Fibroblast of skin of back (primary cell): ENCODE measurements at places on chromosomes 16 and 17.

DNA sequence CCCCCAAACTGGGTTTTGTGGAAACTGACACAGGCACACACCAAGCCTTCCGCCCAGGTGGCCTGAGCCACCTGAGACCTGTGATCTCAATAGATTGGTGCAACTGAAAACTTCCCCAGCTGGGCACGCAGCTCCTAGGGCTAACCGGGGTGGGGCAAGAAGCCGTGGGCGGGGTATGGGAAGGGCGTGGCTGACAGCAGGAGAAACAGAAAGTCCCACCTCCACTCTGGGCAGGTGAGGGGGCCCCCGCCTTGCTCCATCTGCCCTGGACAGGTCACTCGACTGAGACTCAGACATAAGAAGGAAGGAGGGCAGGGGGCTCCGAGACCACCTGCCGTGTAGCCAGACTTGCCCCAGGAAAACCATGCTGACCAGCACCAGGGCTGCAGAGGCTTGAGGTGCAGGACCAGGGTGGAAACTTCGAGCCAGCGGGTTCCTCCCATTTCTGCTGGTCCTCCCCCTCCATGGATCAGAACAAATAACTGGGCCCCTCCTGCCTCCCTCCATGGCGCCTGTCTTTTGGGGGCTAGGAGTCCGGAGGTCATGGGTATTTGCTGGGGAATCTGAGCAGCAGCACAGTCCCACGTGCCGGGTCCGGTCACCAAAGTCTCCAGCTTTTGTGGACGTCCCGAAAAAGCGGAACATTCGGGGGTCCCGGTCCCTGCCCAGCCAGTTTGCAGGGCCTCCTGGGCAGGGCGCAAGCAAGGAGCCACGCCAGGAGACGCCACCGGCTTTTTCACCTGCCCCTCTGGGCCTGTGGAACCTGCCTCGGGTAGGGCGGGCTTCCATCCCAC lies 1.3 kb downstream of the TIMP2 start:
- no peak for DNase-seq

DNA sequence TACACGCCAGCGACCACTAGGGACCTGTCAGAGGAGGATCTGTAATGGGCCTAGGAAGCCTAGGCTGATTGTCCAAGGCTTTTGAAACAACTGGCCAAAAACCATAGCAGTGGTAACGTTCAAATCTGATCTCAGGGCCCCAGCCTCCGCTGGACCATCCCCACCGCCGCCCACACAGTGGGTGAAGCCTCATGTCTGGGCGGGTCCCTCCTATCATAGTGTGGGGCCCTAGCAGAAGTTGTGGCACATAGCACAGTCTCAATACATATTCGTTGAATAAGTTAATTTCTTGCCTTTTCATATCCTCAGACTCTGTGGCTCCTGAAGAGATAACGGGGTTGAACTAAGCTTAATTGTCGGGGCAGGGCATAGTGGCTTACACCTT lies 818 bp downstream of the DPH1 start:
- DNase-seq = no peak

- DNase-seq = no peak
These were observed 337.5 kb downstream of the SEC14L1 start for GRCh38 chr17:77478281-77478680.

GRCh38 chr17:66403846-66404556 lies 101.6 kb downstream of the PRKCA start:
- DNase-seq = no peak

GRCh38 chr17:10420811-10421210 lies 939 bp downstream of the MYH8 start:
- DNase-seq = no peak

DNA sequence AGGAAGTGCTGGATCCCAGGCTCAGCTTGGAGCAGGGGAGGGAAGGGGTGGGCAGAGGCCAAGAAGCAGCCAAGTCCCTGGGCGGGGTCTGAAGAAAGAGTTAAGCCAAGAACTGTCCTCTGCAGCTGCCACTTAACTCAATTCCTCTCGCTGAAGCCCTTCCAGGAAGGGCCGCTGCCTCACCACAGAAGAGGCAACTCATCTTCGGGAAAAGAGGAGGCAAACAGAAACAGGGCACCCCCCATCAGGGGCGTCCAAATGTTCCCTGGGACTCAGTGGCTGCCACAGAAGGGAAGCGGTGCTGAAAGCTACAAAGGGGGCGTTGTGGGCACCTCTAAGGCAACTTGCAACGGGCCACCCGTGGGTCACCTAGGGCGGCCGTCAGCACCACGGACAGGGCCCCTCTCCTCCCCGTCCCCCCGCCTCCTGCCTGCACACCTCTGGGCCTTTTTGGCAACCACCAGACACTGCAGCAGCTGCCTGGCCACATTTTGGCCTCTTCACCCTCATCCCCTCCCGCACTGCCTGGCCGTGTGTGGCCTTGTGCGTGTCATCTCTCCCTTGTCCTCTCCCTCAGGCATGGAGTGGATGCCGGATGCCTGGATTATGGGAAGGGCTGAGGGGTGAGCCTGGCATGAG lies 2.5 kb downstream of the TLCD3B start:
- DNase-seq = no peak

DNA sequence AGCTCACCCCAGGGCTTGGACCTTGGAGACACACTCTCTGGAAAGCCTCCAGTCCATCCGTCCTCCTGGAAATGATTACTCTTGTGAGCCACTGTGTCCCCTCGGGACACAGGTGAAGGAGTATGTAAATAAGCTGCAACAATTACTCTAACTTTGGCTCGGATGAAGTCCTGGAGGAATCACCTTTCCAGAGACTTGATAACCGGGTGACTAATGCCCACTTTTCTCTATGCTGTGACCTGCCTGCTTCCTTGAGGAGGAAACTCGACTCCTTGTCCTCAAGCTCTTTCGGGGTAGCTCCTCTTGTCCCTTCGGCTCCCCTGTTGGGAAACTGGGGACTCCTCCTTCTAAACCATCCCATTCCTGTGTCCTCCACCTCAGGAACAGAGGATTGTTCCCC lies at the start of gene OR1A1:
TSS of gene OR1A1 (plus strand) at position 301 of the 400 bp plus-strand sequence. CDS start 7,954 bp downstream, outside the sequence.
- no peak for DNase-seq

GRCh38 chr16:57994778-57995177 lies 5.7 kb downstream of the ZNF319 start:
- DNase-seq = peak; percentile 53

DNA sequence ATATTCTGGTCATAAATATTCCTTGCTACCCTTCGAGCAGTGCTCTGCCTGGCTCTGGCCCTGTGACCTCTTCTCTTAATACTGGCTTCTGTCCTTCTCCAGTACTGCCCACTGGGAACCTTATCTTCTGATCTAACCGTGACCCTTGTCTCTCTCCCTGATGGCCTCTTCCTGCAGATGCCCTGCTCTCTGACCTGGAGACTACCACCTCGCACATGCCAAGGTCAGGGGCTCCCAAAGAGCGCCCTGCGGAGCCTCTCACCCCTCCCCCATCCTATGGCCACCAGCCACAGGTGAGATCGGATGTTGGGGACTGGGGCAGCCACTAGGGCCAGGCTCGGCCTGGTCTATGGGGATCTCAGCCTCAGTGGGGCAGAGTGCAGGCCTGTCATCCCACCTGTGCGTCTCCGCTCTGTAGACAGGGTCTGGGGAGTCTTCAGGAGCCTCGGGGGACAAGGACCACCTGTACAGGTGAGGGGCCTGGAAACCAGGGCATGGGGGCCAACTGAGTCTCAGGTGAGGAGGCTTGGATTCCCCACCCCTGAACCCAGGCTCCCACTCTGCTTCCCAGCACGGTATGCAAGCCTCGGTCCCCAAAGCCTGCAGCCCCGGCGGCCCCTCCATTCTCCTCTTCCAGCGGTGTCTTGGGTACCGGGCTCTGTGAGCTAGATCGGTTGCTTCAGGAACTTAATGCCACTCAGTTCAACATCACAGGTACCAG lies 1.5 kb downstream of the TGFB1I1 start:
- DNase-seq = no peak

DNA sequence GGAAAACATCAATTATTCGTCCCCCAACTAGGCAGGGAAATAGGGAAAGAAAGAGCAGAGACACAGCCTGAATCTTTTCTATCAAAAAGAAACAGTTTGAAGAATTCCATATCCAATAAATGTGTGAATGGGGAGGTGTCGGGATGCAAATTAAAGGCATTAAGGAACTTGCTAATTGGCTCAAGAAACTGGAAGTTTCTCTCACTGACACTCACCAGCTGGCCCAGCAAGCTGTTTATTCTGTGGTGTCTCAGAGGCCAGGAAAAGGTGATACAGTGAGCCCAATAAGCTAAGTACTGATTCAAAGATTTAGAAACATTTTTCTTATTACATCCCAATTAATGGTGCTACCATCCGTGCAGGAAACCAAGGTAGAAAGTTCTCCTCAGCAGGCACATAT lies 104.4 kb upstream of the CLEC3A start:
- DNase-seq = no peak

DNA sequence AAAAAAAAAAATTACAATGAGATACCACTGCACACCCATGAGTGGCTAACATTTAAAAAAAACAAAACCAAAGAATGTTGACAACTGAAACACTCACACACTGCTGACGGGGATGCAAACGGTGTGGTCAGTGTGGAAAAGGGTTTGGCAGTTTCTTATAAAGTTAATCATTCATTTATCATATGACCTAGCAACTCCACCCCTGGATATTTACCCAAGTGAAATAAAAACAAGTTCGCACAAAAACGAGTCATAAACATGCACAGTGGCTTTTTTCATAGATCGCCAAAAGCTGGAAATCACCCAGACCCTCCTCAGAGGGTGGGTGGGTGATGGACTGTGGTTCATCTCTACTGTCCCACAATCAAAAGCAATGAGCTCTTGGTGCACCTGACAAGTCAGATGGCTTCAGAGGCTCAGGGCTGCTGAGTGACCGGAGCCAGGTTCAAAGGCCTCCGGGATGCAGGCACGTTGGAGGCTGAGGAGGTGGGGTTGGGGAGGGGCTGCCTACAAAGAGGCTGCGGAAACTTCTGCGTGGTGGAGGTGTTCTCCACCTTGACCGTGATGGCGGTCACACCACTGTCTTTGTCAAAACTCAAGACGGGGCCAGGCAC lies 14.2 kb downstream of the RAB40B start:
- DNase-seq = no peak

DNA sequence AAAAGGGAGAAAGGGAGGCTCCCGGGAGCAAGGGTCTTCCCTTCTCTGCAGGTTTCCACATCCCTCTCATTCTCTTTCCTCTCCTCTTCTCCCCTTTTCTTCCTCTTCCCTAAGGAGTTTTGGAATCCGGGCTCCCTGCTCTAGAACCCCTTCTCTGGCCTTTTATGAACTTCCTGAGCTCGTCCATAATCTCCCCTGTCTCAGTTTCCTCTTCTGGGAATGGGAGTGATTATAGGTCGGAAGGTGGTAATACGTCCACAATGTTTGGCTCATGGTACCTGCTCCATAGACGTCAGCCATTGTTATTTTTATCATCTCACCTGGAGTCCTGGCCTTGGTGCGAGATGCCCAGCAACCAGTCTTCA lies 467 bp upstream of the EMP2 start:
- DNase-seq = no peak

- DNase-seq = no peak
These were observed 13.3 kb upstream of the ACSF3 start for GRCh38 chr16:89080196-89080853.

GRCh38 chr16:50599494-50599893 lies 51.3 kb downstream of the NKD1 start:
- no peak for DNase-seq

- no peak for DNase-seq
These were observed 2.7 kb upstream of the ZC3H7A start for GRCh38 chr16:11799509-11800381.

DNA sequence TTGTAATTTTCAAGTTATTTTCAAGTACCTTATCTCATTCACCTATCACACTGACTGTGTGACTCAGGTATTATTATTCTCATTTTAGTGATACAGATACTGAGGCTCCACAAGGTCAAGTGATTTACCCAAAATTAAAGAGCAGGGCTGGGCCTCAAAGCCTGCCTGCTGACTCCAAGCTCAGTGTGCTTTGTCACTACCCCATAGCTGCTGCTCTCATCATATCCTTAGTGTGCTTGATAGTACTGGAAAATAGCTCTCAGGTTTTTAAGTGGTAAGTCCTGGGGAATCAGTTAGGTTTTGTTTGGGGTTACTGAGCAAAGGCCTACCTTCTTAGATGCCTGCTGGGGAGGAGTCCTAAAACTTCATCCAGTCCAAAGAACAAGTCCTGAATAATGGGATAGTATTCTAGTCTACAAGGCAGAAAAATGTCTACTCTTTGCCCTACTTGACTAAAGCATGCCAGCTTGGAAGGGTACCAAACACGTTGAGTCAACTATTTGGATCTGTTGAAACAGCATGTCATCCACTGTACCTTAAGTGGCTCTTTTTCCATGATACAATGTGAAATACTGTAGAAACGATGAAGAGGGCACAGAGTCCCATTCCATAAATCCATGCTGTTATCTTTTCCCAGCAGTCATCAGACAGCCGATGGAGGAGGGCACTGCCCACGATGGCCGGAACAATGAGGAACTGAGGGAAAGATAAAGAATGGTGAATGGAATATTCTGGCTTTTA lies 10.7 kb downstream of the MMD start:
- no peak for DNase-seq

GRCh38 chr17:61251939-61252865 lies 147.4 kb upstream of the TBX2 start:
- peak; percentile 85 for DNase-seq

GRCh38 chr16:65781855-65782254 lies 584.6 kb upstream of the CDH5 start:
- DNase-seq = no peak

GRCh38 chr16:70416748-70417616 lies 21.9 kb downstream of the ST3GAL2 start:
- no peak for DNase-seq

- no peak for DNase-seq
These were observed at the start of gene IL17C for GRCh38 chr16:88638323-88639230. Gene IL17C (plus strand): TSS chr16:88638572. CDS start chr16:88638642, 70 bp downstream.

- DNase-seq = no peak
These were observed 54.3 kb upstream of the NLRP1 start for GRCh38 chr17:5638596-5638995.

GRCh38 chr16:68475071-68475470 lies 26.8 kb upstream of the SMPD3 start:
- no peak for DNase-seq

GRCh38 chr16:81279392-81279791 lies 35.4 kb upstream of the GAN start:
- DNase-seq = peak; percentile 48
